ENCODE measurements at places on chromosomes 7 and 10. TPM values are rescaled to one million over a fixed set of nuclear protein-coding genes. Genes with fewer than 3 reads are reported as not detected.

DNA sequence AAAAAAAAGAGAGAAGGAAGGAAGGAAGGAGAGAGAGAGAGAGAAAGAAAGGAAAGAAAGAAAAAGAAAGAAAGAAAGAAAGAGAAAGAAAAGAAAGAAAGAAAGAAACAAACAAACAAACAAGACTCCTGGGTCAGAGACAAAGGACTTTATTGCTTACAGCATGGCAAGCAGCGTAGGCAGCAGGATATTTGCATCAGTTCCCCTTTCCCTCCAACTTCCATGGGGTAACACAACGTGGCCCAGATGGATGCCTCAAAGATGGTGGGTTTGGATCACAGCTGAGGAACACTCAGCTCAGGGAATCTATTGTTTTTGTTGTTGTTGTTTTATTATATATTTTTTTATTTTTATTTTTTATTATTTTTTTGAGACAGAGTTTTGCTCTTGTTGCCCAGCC lies 128.5 kb upstream of the VKORC1L1 start:
- H3K27me3 ChIP-seq: no peaks in the 10 kb centered on the region
- H3K4me1 ChIP-seq: peaks cover 14% of the 10 kb centered on the region
- DNase-seq: no peak

GRCh38 chr10:90969947-90970673 lies 49.2 kb upstream of the ANKRD1 start:
- DNase-seq: no peak
- H3K4me1 ChIP-seq: peaks cover 5% of the 10 kb centered on the region
- H3K36me3 ChIP-seq: no peaks in the 10 kb centered on the region
- no peak overlapping the region for H3K27ac ChIP-seq
- no peaks in the 10 kb centered on the region for H3K27me3 ChIP-seq
- no peak overlapping the region for H3K4me3 ChIP-seq

GRCh38 chr10:133124357-133125211 lies 35.4 kb upstream of the KNDC1 start:
- H3K27me3 ChIP-seq: peaks cover 36% of the 10 kb centered on the region
- H3K27ac ChIP-seq: no peak overlapping the region
- H3K4me1 ChIP-seq: no peaks in the 10 kb centered on the region
- DNase-seq: peak; percentile 56
- no peak overlapping the region for H3K4me3 ChIP-seq
- no peaks in the 10 kb centered on the region for H3K36me3 ChIP-seq

The MAGI2 gene
- total RNA-seq: 15.3 TPM

The SLC26A3 gene
- total RNA-seq: not detected

The DYDC1 gene
- total RNA-seq: 0.77 TPM

The EN2 gene
- not detected for total RNA-seq

The HERC4 gene
- 63.6 TPM for total RNA-seq

The NRCAM gene
- total RNA-seq: 2.6 TPM

All from lower lobe of right lung (tissue), 2 donors.